ENCODE measurements at places on chromosomes 3 and 15.
A peak's percentile ranks its signal among the peaks of the same experiment; 100 is the strongest.

DNA sequence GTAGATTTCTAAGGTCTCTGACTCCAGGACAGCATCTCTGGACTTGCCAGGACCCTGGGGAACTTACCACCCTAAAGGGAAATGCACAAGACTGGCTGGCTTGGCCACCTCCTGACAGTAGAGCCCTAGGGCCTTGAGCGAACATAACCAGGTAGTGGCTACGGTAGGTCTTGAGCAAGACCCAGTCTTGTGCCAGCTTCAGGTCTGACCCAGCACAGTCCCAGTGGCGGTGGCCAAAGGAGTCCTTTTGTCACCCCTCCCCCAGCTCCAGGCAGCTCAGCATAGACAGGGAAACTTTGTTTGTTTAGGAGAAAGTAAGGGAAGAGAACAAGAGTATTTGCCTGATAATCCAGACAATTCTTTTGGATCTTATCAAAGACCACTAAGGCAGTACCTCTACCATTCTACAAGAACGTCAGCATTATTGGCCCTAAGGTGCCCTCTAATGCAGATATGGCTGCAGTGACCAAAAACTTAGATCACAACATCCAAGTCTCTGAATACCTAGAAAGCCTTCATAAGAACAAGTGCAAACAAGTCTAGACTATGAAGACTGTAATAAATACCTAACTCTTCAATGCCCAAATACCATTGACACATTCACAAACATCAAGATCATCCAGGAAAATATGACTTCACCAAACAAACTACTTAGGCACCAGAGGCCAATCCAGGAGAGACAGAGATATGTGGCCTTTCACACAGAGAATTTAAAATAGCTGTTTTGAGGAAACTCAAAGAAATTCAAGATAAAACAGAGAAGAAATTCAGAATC, 38.7 kb upstream of the FBN1 start:
- DNase-seq = no peak

GRCh38 chr3:107676469-107677309, 153.9 kb downstream of the BBX start:
- peak; percentile 74 for DNase-seq

GRCh38 chr15:39999538-40000200, 39.3 kb downstream of the SRP14 start:
- DNase-seq = no peak

DNA sequence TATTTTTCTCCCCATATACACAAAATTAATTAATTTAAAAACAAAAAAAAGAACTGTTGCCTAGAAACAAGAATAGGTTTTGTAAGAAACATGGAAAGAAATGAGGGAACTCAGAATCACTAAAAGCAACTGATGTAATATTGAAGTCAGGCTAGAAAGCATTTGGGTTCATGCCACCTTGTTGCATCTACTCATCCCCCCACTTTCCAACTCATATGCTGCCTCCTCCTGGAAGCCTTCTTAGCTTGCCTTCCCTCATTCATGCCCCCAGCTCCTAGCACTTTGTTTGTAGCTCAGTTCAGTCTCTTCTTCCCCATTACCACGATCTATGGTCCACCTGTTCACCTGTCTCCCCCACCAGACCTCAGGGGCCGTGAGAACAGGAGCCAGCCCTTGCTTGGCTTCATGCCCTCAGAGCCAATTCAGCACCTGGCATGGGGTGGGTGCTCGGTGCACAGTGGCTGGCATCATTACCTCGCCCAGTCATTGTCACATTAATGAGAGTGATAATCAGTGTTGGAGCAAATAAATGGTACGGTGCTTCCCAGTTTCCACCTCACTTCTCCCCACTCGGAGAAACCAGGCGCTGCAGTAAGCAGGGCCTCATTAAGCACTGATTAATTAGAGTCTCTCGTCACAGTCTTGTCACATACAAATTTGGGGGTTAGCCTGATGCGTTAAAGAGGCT, 62.4 kb upstream of the SLC6A1 start:
- DNase-seq = no peak

GRCh38 chr15:35696767-35697231, 150.8 kb upstream of the DPH6 start:
- DNase-seq = no peak

- no peak for DNase-seq
Observed at GRCh38 chr15:70569714-70570231, 193.6 kb downstream of the UACA start.

- DNase-seq = no peak
Observed at GRCh38 chr3:66037330-66037985, 1.3 kb downstream of the MAGI1 start.

GRCh38 chr3:194109192-194109863, 26.6 kb upstream of the HES1 start:
- DNase-seq = no peak

DNA sequence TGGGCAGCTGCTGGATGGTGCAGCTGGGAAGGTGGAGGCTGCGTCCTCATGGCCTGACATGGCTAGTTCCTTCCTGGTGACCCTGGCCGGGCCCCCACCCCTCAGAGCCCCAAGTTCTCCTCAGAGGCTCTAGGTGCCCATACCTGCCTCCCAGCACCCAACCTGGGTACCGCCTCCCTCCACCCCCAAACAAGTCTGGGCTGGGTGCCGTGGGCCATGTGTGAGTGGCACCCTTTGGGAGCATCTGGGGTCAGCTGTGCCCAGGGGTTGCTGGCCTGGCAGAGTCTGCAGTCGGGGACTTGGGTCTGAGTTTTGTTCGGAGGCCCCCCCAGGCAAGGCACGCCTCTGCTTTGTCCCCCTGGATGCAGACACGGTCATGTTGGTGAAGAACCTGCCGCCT, 10.5 kb downstream of the PLXNA1 start:
- DNase-seq = no peak

- DNase-seq = peak; percentile 71
Observed at GRCh38 chr3:15310491-15311370, 21.7 kb downstream of the SH3BP5 start.

- peak; percentile 32 for DNase-seq
Observed at GRCh38 chr15:67033571-67034044, 31.8 kb upstream of the SMAD3 start.

- no peak for DNase-seq
Observed at GRCh38 chr3:117903226-117903625, 1131.4 kb downstream of the IGSF11 start.

DNA sequence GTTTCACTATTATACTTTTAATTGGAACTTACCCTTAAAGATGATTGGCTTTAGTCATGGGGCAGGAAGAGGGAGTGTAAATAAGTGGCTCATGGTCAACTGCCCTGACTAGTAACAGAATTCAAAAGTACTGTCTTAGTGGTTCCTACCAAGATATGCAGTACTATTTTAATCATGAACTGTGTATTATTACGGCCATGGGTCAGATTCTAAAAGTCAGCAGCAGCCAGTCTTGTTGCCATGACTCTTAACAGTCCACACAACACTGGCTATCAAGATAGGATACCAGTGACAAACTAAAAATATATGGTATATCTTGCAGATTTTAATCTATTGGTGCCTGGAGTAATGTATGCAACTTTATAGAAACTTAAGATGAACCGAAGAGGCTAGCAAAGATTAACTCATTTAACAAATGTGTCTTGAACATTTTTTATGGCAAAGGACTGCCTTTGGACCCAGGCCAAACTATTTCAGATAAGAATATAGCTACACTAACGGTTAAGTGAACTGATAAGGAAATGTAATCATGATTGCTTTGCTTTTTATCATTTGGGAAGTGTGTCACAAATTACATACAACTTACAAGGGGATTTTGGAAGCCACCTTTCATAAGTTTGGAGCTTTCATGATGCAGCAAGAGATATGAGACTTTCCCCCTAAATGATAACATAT, 163.7 kb downstream of the TCF12 start:
- DNase-seq = peak; percentile 63

DNA sequence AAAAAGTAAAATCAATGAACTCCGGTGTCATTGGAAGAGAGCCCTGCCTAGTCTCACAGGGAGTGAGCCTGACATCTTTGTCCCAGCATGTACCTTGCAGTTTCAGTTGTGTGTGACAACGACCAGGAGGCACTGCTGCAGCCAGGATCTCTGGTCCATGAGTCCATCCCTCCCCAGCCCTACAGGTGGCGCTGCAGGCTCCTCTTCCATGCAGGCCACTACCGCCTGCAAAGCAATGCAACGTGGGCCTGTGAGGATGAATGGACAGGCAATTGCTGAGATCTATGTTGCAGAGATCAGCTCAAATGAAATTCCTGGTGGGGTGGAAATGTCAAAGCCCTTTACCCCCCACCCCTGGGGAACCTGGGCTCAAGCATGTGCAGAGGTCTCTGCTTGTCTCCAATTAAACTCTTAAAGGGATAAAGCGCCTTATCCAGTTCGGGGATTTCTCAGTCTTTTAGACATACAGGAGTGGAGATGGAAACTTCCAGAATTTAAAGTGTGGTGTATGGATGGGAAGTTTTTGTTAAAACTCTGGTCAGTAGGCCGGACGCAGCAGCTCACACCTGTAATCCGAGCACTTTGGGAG, 35.8 kb downstream of the TKT start:
- DNase-seq = peak; percentile 94

DNA sequence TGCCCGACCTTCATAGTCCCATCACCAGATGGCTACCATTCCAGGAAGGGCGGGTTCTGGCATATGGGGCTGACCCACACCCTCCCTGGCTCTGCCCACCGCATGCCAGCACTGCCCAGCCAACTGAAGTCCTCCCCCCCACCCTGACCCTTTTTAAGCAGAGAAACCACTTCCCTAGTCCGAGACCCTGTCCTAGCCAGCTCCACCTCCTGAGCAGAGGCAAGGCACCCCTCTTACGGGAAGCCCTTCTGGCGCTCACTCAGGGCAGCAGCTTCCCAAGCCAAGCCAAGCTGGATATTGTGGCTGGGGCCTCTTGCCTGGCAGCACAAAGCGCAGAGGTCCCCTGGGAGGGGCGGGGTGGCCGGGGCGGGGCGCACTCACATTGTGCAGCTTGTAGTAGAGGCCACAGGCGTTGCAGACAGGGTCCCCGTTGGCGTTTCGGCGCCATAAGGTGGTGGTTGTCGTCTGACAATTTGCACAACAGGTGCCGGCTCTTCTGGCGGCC, 11.5 kb downstream of the GATA2 start:
- peak; percentile 57 for DNase-seq

DNA sequence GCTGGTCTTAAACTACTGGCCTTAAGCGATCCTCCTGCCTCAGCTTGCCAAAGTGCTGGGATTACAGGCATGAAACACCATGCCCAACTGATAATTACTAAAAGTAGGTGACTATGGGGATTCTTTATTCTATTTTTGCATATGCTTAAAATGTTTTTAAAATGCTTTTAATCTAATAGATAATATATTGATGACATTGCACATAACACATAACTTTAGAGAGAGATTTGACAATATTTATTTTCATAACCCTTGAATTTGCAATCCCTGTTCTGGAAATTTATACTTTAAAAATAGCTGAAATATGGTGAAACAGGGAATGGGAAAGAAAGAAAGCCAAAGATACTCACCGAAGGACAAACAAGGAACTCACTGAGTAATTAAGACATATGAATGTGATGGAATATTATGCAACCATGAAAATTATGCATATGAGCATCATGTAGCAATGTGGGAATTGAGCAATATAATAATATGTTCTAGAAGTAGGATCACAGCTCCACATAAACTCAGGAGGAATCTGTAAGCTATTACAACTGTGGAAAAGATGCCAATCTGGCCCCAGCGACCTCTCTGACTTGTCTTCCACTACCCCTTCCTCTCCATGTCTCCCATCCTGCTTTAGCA, 2.0 kb downstream of the LRRC31 start:
- no peak for DNase-seq

GRCh38 chr3:39209329-39209970, 17.1 kb upstream of the XIRP1 start:
- no peak for DNase-seq

DNA sequence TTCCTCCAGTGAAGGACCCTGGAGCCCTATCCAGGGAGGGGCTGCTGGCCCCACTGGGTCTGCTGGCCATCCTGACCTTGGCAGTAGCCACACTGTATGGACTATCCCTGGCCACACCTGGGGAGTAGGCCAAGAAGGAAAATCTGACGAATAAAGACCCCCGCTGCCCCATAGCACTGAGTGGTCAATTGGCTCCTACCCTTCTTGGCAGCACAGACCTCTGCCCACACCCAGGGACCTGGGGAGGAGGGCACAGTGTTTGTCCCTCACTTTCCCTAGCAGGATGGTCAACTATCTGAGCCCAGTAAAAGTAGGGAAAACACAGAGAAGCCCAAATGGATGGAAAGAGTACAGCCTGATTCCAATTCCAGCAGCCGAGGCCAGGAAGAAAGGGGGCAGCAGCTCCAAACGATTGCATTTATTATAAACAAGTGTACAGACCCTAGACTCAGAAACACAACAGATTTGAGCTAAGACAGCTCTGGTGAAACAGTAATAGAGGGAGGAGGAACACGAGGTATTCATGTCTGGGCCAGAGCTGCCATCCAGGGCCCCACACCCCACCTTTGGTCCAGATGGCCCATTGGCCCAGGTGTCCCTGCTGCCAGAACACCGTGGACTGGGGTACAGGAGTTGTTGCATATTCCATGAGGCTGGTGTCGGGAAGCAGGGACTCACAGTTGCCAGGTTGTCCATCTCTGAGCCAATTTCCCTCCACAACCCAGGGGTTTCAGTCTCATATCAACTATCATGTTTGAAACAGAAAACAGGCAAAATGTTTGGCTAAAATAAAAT, 21.1 kb downstream of the ATRIP start:
- no peak for DNase-seq

DNA sequence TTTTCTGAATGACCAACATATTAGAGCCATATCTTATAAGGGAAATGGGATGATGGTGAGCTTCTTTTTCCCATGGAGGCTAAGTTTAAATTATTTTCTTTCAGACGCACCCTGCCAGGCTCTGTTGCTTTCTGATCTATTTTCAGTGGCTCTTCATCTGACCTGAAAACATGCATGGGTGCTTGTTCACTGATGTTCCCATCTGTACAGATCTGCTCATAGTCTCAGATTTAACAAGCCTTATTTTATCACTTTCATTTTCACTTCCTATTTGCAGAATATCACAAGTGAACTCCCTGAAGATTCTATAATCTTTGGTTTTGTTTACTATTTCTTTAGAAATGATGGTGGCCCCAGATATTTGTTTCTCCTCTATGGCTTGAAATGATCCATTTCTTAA, 31.1 kb upstream of the SUCLG2 start:
- no peak for DNase-seq

GRCh38 chr3:40516201-40516600, 8.6 kb upstream of the ZNF621 start:
- no peak for DNase-seq

- no peak for DNase-seq
Observed at GRCh38 chr15:51244423-51244869, 94.0 kb downstream of the CYP19A1 start.

DNA sequence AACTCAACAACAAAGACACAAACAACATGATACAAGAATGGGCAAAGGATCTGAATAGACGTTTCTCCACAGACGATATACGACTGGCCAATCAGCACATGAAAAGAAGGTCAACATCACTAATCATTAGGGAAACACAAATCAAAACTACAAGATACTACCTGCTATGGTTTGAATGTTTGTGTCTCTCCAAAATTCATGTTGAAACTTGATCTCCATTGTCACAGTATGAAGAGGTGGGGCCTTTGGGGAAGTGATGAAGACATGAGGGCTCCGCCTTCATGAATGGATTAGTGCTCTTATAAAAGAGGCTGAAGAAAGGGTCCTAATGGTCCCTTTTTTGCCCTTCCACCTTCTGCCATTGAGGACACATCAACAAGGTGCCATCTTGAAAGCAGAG, 32.3 kb downstream of the ACAP2 start:
- no peak for DNase-seq

GRCh38 chr3:190696777-190697501, 165.6 kb downstream of the GMNC start:
- DNase-seq = peak; percentile 72
